ENCODE measurements at places on chromosomes 2 and 18.

DNA sequence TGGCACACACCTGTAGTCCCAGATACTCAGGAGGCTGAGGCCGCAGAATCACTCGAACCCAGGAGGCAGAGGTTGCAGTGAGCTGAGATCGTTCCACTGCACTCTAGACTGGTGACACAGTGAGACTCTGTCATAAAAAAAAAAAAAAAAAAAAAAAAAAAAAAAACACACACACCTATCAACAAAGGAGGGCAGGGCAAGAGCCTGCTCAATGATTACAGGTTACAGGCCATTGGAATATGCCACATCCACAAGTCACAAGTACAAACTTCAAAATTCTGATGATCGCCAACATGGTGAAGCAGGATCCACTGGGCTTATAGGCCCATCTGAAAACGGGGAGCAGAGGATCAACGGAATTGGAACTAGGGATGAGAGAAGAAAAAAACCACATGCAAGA, 6.3 kb downstream of the MYO5B start:
- no peak for DNase-seq

DNA sequence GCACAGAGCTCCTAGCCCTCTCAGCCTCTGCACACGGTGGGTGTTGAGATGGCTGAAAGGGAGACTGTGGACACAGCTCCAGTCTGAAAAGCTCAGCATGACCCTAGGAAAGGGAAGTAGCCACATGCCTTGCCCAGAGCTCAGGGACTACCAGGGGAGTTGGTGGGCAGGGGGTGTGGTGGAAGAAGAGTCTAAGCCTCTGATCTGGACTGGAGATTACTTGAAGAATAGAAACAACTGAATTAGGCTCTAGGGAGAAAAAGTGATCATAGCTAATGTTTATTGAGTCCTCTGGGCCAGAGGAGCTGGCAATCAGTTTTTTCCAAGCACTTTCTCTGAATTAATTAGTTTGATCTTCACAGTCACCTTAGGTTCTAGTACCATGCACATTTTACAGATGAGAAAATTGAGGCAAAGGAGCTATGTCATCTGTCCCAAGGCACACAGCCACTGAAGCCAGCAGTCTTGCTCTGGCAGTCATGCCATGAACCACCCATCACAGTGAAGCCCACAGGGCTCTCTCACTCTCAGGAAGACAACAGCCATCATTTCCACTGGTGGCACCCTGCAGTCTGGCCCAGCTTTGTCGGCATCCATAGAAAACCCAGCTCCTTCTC, 10.3 kb downstream of the SDC1 start:
- no peak for DNase-seq

- DNase-seq = no peak
These were observed 570.7 kb upstream of the ID2 start for GRCh38 chr2:8111193-8111592.

DNA sequence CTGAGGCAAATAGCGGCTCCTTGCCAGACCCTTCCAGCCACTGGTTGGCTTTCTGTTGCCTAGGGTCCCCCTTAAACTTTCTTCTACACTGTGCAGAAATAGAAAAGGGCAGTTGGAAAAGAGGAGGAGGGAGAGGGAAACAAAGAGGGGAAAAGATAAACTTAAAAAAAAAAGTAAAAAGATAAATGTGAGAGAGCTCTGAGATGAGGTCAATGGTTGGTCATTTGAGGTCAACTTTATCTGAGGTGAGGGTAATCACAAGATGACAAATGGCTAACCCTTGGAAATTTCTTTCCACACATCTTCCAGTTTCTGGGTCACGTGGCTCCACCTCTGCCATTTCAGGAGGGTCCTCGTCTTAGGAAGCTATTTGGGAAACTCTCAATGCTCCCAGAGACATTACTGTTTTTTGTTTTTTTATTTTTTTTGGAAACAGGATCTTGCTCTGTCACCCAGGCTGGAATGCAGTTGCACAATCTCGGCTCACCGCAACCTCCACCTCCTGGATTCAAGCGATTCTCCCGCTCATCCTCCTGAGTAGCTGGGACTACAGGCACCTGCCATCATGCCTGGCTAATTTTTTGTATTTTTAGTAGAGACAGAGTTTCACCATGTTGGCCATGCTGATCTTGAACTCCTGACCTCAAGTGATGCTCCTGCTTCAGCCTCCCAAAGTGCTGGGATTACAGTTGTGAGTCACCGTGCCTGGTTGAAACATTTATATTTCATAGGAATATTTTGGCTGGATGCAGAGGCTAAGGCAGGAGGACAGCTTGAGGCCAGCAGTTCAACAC, 199.9 kb downstream of the TGIF1 start:
- DNase-seq = no peak

GRCh38 chr2:96102596-96103186, 13.7 kb downstream of the ADRA2B start:
- DNase-seq = no peak

GRCh38 chr2:30934066-30934465, 126.8 kb upstream of the CAPN13 start:
- no peak for DNase-seq

GRCh38 chr2:152034257-152034801, 64.5 kb downstream of the CACNB4 start:
- DNase-seq = no peak

- DNase-seq = no peak
These were observed 16.8 kb upstream of the PAX3 start for GRCh38 chr2:222315443-222316121.

DNA sequence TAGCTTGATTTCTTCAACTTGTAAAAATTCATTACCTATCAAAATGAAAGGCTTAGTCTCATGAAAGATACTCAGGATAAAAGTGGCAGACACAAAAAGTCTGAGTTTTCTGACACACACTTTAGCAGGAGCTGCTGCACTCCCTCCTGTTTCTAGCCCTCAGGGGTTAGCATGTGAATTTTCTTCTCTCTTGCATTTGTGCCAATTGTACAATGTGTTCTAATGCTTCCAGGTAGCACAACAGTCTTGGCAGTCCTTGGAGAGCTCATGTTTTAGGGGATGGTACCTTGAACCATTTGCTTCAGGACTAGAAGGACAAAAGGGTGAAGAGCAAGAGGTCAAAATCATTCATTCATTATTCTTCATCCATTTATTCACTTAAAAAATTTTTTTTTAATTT, 316.8 kb downstream of the AFF3 start:
- DNase-seq = no peak

GRCh38 chr18:58058720-58059119, 14.7 kb downstream of the NEDD4L start:
- no peak for DNase-seq

GRCh38 chr18:3148930-3149535, 70.7 kb downstream of the MYOM1 start:
- DNase-seq = no peak

GRCh38 chr2:213696442-213696841, 412.2 kb downstream of the SPAG16 start:
- DNase-seq = no peak

DNA sequence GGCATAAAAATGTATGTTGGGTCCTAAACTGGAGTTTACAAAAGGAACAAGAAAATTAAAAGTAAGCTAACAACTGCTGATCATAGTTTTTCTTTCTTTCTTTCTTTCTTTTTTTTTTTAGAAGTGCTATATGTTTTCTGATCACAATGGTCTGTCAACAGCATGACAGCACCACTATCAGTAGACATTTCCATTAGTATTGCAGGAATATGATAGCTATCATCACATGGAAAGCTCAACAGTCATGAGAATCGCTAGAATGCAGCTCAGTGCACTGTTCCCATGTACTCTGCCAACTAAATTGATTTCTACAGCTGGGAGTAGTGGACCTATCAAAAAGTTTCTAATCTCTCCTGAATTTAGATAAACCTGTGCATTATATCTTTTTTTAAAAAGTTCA, 950.3 kb upstream of the ACVR2A start:
- no peak for DNase-seq

Measured in CD4-positive, alpha-beta T cell treated with Interleukin-15 for 4 hours (primary cell).